ENCODE measurements at places on chromosomes 16 and 17. TPM values are rescaled to one million over a fixed set of nuclear protein-coding genes. Genes with fewer than 3 reads are reported as not detected.

GRCh38 chr16:84067640-84068039, 25.0 kb upstream of the SLC38A8 start:
- no peak for DNase-seq

- DNase-seq, result no peak
Observed at GRCh38 chr17:39627047-39627711, 427 bp downstream of the PPP1R1B start.

- DNase-seq, result no peak
Observed at GRCh38 chr16:11546608-11547061, 40.1 kb downstream of the LITAF start.

Gene CLEC18A
- total RNA-seq, result 3.5 TPM

GRCh38 chr17:10477701-10478100, 8.3 kb upstream of the MYH4 start:
- DNase-seq, result no peak

Gene NPIPB9
- total RNA-seq, result 2.9 TPM

DNA sequence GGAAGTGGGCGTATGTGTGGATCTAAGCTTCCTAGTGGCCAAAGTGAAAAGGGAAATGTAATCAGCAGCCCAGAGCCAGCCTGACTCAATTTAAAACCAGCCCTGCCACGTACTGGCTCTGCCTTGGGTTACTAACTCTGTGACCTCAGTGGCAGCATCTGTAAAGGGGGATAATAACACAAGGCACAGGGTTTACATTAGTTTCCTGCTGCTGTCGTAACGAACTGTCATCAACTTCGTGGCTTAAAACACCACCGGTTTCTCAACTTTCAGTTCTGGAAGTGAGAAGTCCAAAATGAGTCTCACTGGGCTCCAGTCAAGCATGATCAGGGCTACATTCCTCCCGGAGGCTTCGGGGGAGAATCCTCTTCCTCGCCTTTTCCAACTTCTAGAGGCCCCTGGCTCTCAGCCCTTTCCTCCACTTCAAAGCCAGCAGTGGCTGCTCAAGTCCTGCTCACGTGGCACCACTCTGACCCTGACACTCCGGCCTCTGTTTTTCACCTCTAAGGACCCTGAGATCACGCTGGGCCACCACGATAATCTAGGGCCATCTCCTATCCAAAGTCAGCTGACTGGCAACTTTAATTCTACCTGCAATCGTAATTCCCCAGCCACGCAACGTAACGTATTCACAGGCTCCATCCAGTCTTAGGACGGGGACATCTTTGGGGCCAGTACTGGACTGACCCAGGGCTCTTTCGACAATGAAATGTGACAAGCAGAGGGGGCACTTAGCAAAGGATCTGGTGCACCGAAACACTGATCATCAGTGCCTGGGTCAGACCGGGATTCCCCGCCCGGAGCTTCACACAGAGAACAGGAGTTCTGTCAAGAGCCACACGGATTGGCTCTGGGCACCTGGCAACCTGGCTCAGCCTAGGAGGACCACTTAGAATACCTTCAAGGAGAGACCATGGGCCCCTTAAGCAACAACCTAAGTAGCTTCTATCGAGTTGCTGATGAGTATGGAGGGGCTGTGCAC, 14.5 kb downstream of the TMC6 start:
- peak; percentile 40 for DNase-seq

Gene TAC4
- not detected for total RNA-seq

Gene HSF4
- 15.7 TPM for total RNA-seq

Gene NPIPA1
- total RNA-seq, result 119 TPM

- DNase-seq, result no peak
Observed at GRCh38 chr17:55705847-55706246, 16.8 kb downstream of the TMEM100 start.

- no peak for DNase-seq
Observed at GRCh38 chr17:10120109-10120485, 78.3 kb downstream of the GAS7 start.
